ENCODE measurements at places on chromosomes 2 and 18.

- DNase-seq = no peak
These were observed 52.5 kb downstream of the LRPPRC start for GRCh38 chr2:43943323-43943722.

DNA sequence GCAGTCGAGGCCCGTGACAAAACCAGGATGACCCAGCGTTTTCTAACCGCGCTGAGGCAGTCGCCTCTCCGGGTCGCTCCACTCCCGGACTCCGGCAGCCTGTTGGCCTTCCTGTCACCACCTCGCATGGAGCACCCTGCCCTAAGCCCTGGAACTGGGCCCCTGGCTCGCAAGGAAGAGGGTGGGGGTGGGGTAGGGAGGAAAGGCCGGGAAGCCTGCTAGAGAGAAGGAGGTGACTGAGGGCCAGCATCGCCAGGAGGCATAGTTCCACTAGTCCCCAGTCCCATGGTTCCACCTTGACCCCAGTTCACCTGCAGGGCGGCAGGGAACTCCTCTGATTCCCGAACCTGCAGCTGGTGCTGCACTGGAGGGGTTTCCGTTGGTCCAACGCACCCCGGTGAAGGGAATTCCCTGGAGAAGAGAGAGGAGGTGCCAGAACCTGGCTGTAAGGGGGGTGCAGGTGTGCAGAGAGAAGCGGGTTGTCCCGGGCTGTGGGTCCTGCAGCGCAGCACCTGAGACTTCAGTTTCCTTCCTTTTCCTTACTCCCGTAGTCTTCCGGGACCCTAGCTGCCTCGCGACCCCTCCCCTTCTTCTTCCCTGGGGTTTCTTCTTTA, 11.8 kb upstream of the EN1 start:
- no peak for DNase-seq

DNA sequence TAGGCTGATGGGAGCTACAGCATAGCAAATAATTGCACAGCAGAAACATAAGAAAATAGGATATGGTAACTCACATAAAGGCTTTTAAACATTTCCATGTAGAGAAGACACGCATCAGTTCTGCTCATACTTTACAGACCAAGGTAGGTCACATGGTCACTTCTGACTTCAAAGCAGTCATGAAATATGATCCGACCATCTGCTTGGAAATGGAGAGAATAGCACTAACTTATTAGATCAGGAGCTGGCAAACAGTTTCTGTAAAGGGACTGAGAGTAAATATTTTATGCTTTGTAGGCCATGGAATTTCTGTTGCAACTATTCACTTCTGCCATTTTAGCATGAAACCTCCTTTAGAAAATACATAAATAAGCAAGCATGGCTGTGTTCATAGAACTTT, 936.6 kb upstream of the FANCL start:
- DNase-seq = peak; percentile 24

- DNase-seq = no peak
These were observed 32.6 kb downstream of the ABCA12 start for GRCh38 chr2:215105607-215106354.

DNA sequence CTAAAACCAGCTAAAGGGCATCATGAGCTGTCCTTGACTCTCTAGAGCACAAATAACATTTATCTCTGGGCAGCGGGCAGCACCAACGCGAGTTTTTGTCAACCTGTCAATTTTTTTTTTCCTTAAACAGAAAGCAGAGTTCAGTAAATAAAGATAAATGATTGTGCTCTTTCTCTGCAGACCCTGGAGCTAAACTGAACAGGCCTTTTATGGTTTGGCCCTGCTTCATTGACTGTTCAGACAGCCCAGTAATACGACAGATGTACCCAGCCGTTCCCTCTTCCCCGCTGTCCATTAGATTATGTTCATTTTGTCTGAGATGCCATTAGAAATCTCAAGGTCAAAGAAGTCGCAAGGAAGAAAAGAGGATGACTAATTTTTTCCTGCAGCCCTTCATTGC, 280.5 kb upstream of the PIK3C3 start:
- no peak for DNase-seq

- no peak for DNase-seq
These were observed 65.3 kb downstream of the OLA1 start for GRCh38 chr2:174183076-174183475.

DNA sequence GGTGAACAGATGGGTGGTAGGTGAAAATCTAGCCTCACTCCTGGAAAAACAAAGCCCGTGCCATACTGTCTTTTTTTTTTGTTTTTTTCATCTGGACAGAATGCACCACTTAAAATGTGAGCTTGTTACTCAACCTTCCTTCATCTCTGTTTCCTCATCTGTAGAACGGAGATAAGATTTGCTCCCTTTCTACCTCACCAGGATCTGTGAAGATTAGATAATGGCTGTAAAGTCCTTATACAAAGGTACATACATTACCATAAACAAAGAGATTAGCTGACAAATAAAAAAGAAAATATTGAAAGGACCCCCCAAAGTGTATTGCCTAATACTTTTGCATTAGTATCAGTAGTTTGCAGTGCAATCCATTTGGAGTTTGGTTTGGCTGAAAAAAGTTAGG, 75.4 kb upstream of the ZEB2 start:
- DNase-seq = no peak

- DNase-seq = no peak
These were observed 368.4 kb upstream of the HS6ST1 start for GRCh38 chr2:128686881-128687555.

GRCh38 chr18:7886436-7886835, 319.3 kb downstream of the PTPRM start:
- DNase-seq = no peak

DNA sequence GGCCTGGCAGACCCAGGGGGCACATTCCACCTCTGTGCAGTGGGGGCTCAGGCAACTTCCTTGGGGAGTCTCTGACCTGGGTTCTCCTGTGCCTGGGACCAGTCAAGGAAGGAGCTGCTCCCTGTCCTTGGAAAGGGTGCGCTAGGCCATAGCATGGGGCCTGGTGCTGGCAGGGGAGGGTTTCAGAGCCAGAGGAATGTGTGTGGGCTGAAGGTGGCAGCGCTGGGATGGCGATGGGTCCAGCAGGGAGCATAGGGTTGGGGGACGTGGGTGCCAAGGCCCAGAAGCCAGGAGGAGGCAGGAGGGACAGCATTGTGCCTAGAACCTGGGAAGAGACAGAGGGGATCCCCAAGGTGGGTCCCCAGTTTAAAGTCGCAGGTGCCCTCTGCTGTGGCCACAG, 66.3 kb upstream of the TUBA3E start:
- DNase-seq = no peak

DNA sequence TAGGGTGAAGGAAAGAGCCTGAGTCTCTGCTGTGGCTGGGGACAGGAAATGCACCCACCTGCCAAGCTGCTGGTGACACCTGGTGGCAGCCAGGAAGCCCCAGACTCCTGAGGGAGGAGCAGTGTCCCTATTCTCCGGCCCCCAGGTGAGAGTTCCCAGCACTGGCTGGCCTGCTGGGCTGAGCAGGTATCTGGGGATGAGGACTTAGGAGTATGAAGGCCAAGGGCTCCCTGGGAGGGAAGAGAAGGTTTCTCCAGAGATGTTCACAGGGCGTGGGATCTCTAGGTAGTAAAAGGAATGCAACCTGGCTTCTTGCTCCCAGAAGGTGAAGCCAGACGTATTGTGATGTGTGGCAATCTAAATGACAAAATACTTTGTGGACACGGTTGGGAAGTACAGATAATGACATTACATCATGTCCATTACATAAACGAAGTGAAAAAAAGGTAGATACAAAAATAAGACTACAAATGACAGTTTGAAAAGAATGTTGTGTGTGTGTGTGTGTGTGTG, 75.8 kb upstream of the SLC1A4 start:
- no peak for DNase-seq

DNA sequence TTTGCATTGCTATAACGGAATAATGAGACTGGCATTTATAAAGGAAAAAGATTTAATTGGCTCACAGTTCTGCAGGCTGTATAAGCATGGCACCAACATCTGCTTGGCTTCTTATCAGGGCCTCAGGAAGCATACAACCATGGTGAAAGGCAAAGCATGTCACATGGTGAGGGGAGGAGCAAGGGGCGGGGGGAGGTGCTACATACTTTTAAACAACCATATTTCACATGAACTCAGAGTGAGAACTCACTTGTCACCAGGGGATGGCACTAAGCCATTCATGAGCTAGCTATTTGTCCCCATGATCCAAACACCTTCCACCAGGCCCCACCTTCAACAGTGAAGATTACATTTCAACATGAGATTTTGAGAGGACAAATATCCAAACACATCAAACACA, 188.7 kb downstream of the MBD5 start:
- DNase-seq = no peak

GRCh38 chr2:59183070-59183469, 941.9 kb upstream of the FANCL start:
- DNase-seq = no peak

GRCh38 chr2:234606896-234607295, 110.0 kb upstream of the ARL4C start:
- no peak for DNase-seq

GRCh38 chr2:17736989-17737388, 16.6 kb downstream of the SMC6 start:
- DNase-seq = no peak

- DNase-seq = peak; percentile 91
These were observed at the start of gene GFPT1 for GRCh38 chr2:69386789-69387734. GFPT1 (minus strand) TSS chr2:69387227; CDS start chr2:69387071, 156 bp downstream.

- no peak for DNase-seq
These were observed 1102.6 kb upstream of the PIK3C3 start for GRCh38 chr18:40852406-40852805.

- DNase-seq = peak; percentile 81
These were observed at the start of gene FKBP7 for GRCh38 chr2:178478439-178479274. FKBP7 (minus strand) TSS chr2:178478600; CDS start chr2:178478499, 101 bp downstream.

GRCh38 chr2:158179660-158180059, 78.0 kb downstream of the UPP2 start:
- DNase-seq = no peak
